ENCODE measurements at places on chromosomes 2 and 18.
A peak's percentile ranks its signal among the peaks of the same experiment; 100 is the strongest.

GRCh38 chr18:58660915-58661314, 10.3 kb upstream of the MALT1 start:
- DNase-seq: no peak

DNA sequence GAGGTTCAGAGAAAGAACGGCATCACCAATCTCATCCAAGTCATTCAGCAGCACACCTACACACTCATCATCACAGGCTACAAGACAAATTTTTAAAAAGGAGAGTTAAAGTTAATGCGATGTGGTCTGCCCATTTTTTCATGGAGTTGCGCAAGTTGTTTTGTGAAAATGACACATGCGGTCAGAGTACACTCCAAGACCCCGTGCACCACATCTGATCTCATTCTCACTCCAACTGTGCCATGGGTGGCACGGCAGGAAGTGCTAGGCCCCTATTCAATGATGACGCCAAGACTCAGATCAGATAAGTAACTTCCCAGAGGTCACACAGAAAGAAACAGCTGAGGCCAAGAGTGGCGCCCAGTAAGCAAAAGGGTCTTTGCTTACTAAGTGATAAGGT, 119.8 kb downstream of the LAMA1 start:
- no peak for DNase-seq

DNA sequence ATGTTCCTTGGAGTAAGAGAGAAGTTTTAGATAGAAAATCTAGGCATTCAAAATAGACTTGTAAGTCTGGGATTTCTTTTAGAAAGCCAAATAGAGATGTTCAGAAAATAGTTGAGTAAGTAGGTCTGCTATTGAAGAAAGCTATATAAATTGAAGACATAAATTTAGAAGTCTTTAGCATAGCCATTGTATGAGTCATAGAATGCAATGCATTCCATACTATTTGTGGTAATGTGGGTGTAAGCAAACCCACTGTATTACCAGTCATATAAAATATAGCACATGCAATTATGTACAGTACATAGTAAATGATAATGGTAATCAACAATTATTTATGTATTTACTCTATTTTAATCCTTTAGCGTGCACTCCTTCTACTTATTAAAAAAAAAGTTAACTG, 14.1 kb downstream of the MC4R start:
- DNase-seq: no peak

GRCh38 chr2:172877826-172878225, 142.2 kb downstream of the RAPGEF4 start:
- DNase-seq: no peak

- no peak for DNase-seq
Observed at GRCh38 chr2:115285416-115285815, 843.0 kb downstream of the DPP10 start.

- DNase-seq: no peak
Observed at GRCh38 chr2:68475110-68475509, 7.7 kb downstream of the APLF start.

GRCh38 chr18:6797171-6797570, 67.7 kb downstream of the ARHGAP28 start:
- DNase-seq: no peak

DNA sequence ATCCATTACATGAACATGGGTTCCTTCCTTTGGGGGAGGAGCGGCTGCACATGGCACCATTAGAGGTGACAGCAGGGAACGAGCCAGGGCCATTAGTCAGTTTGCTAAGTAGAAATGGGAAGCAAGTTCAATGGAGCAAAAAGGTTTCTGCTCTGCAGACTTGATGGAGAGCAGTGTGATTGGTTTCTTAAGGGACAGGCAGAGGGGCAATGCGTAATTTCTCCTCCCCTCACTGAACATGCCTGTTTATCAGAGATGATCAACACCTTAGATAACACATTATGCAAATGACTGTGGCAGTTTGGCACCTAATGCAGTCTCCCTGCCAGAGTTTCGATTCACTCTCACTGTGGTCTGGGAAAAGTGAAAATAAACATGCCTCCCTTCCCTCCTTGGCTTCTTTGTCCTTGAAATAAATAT, 414.5 kb downstream of the STK39 start:
- no peak for DNase-seq

DNA sequence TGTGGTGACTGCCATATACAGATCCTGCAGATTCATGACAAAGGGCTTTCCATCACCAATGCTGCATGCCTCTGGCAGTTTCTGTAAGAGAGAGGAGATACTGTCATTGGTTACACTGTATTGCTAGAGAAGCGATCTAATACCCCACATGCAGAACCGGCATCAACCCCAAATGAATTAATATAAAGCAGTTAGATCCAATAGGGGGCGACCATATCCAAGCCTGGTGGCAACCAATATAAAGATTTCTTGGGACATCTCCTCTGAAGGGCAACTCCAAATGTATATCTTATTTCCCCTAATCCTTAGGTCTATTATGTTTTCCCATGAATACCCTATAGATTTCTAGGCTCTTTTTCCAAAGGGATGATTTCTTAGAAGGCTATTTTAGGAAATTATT, 17.4 kb upstream of the IHH start:
- DNase-seq: no peak

DNA sequence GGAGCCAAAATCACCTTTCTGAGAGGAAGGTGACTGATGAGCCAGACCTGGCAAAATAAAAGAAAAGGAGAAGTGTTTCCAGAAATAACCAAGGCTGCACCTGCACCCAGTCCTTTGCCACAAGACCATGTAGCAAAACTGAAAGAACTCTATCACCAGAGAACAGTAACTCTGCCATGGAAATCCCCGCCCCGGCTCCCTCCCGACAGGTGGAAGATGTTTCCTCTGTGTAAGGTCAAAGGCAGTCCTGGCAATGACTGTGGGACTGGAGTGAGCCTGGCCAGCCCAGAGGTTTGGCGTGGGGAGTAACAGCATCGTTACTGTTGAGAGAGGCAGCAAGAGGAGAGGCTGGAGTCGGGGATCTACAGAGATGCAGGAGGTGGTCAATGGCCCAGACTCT, 42.3 kb downstream of the SPRED2 start:
- no peak for DNase-seq

DNA sequence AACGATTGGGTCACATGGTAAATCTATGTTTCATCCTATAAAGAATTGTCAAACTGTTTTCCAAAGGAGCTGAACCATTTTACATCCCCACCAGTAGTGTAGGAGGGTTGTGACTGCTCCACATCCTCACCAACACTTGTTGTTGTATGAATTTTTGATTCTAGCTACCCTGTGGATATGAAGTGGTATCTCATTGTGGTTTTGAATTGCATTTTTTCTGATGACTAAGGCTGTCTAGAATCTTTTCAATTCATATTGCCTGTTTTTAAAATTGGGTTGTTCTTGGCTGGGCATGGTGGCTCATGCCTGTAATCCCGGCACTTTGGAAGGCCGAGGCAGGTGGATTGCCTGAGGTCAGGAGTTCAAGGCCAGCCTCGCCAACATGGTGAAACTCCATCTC, 44.5 kb downstream of the TXNL1 start:
- DNase-seq: no peak

DNA sequence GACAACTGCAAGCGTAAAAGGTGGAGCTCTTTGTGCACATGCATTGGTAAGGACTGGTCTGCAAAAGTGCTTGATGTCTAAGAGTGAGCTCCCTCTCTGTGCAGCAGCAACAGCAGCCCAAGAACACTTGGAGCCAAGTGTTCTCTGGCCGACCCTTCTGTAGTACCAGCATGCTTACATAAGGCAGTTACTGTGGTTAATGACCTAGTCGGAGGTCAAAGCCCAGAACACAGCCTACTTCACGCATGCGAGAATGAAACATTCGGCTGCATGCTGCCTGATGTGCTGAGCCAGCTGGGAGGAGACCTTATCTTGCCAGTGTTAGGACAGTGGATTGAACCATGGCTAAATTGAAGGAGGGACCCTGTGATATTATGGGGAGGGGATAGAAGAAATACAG, 21.3 kb downstream of the NCAPH start:
- no peak for DNase-seq

DNA sequence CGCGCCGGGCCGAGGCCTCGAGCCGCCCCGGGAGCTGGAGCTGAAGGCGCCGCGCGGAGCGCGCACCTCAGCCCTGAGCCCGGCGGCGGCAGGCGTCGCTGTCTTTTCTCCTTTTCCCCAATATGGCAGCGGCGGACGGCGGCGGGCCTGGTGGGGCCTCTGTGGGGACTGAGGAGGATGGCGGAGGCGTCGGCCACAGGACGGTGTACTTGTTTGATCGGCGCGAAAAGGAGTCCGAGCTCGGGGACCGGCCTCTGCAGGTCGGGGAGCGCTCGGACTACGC, 369 bp downstream of the SMCHD1 start:
- no peak for DNase-seq

GRCh38 chr2:15819562-15820256, 120.6 kb upstream of the MYCN start:
- DNase-seq: no peak

DNA sequence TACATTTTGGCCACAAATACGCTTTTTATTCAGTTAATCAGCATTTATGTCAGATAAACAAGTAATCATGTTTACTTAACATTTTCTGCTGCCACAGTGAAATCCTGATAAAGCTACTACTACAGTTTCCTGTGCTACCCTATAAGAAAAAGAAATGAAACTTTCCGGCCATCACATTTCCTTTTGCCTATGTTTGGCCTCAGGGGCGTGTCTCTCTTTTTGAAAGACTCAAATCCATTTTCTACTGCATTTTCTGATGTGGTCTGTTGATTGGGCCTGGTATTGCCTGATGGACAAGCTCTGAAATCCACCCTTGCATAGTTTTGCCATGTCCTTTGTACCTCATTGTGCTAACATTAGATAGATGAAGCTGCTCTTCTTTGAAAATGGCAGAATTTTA, 152.6 kb downstream of the AGPS start:
- DNase-seq: no peak

DNA sequence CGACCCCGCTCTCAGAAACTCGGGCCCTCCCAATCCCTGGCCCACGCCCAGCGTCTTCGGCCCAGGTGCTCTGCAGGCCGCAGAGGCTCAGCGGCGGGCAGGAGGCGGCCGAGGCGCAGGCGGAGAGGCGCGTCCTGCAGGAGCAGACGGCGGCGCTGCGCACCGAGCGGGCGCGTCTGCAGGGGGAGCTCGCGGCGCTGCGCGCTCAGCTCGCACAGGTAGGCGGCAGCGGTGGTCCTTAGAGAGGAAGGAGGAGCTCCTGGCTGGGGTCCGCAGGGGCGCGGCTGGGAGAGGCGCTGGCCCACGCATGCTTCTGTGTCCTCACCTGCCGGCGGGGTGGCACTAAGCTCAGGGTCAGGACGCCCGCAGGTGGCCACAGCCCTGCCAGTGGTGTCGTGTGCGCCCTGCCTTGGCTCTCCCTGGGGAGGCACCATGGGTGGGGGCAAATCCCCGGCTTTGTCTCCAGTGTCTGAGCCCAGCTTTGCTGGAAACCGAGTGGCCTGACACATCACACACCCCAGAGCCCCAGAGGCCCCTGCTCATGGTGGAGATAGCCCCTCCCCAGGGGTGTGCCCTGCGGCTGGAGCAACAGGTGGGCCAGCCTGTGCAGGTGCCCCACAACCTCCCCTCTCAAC, 14.9 kb upstream of the SNED1 start:
- DNase-seq: no peak

- DNase-seq: no peak
Observed at GRCh38 chr2:60516383-60516811, 37.1 kb downstream of the BCL11A start.

DNA sequence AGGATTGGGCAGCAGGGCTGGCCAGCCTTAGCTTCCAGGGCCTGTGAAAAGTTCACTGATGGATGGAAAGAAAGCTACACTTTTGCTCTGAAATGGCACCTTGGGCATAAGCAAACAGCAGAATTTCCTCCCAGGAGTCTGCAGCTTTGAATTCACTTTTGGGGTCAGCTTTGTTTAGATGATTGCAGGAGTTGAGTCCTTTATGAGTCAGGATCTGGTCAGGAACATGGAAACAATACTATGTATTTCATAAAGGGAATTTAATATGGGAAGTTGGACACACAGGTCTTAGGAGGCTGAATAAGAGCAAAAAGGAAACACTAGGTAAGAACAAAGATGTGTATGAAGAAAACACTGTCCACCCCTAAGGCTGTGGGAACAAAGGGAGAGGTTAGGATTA, 345.3 kb downstream of the TSN start:
- no peak for DNase-seq

DNA sequence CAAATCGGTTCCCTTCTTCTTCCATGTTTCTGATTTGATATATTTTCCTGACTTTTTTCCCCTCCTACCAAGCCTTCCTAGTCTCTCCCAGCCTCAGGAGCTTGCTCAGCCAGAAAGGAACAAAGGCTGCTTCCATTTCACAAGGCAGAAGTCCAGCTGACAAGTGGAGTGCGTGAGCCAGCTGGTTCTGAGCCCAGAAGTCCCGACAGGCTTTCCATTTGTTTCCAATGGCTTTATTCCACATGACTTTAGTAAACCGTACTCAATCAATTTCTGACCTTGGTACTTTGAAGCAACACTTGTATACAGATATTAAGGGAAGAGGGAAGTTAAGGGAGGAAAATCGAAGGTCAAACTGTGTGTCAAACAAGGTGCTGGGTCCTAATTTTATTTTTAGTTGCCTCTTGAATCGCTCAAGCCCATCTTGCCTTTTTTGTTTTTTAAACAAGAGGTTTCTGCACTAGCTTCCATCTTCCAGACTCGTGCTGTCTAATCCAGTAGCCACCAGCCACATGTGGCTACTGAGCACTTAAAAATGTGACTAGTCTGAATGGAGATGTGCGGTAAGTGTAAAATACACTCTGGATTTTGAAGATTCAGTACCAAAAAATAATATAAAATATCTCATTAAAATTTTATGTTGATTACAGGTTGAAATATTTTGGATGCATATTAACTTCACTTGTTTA, 36.2 kb downstream of the WIPF1 start:
- peak; percentile 88 for DNase-seq

DNA sequence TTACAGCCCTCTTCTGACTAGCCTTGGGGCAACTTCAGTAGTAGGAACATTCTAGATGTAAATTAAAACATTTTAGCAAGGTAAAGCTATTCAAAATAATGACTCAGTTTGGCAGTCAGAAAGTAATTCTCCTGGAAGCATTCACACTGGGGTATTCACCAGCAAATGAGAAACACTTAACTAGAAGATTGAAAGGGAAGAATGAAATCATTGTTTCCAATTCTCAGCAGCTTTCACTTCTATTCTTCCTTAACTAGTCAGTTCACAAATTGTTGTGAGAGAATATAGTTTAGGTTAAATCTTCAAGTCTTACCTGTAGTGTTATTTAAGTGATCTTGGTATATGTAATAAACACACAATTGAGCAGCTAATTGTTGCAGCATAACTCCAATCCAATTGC, 1135.6 kb upstream of the FAM98A start:
- no peak for DNase-seq

- no peak for DNase-seq
Observed at GRCh38 chr2:221914334-221914880, 342.3 kb upstream of the EPHA4 start.

All from NCI-H2029 treated with DMSO at 0.1 percent for 48 hours (cell line).